ENCODE measurements at places on chromosomes 7 and 10.

DNA sequence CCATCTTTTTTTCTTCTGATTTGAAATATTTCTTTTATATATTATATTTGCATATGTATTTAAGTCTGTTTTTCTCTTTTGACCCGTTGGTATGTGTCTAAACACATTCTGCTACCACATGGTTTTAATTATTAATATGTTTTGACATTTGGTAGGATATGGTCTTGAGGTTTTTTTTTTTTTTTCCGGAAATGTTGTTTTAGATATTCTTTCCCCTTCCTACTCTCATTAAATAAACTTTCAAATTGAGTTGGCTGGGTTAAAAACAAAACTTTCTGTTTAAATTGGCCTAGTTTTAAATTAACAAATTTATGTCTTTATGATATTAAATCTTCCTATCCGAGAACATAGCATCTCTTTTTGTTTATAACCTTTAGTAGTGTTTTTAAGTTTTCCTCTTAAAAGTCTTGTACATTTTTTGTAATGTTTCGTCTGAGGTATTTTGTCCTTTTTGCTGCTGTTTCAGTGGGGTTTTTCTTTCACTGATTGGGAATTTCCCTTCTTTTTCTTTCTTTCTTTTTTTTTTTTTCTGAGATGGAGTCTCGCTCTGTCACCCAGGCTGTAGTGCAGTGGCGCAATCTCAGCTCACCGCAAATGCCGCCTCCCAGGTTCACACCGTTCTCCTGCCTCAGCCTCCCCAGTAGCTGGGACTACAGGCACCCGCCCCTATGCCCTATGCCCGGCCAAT is 25.4 kb downstream of the STAM start:
- peak; percentile 23 for DNase-seq

GRCh38 chr10:54484186-54484585 is 316.8 kb downstream of the PCDH15 start:
- DNase-seq, result no peak

DNA sequence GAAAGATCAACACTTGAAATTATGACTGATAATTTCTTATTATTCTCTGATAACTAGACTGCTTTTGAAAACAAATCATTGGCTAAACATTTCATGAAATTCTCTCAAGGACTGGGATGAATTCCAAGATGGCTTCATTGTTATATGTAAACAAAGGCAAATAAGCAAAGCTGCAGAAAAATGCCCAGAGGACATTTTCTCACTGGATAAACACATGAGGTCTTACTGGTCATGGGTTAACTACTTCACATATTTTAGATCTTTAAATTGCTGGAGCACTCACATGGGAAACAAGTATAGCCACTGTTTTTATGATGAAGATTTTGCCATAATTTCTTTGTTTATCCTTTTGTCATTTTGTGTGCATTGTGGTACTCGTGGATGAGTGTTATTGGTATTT is 239.1 kb downstream of the PHF14 start:
- DNase-seq, result no peak

DNA sequence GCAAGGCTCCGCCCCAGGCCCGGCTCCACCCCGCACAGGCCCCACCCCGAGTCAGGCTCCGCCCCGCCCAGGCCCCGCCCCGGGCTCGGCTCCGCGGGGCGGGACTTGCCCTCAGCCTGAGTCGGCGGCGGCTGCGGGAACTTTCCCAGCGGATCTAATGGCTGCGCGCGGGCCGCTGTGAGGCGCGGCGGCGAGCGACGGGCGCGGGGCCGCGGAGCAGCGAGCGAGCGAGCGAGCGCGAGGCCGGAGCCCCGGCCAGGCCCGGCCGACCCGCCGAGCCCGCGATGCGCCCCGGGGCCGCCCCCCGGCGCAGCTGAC is at the start of gene INPP5A:
TSS of gene INPP5A (plus strand) at position 104 of the 318 bp plus-strand sequence. CDS start 310 bp downstream, outside the sequence.
- DNase-seq, result no peak

GRCh38 chr7:92854501-92855238 is 18.3 kb upstream of the CDK6 start:
- peak; percentile 12 for DNase-seq

GRCh38 chr10:82249141-82249540 is 374.1 kb downstream of the NRG3 start:
- DNase-seq, result no peak

- no peak for DNase-seq
Observed at GRCh38 chr7:91242097-91242844, 22.0 kb upstream of the FZD1 start.

DNA sequence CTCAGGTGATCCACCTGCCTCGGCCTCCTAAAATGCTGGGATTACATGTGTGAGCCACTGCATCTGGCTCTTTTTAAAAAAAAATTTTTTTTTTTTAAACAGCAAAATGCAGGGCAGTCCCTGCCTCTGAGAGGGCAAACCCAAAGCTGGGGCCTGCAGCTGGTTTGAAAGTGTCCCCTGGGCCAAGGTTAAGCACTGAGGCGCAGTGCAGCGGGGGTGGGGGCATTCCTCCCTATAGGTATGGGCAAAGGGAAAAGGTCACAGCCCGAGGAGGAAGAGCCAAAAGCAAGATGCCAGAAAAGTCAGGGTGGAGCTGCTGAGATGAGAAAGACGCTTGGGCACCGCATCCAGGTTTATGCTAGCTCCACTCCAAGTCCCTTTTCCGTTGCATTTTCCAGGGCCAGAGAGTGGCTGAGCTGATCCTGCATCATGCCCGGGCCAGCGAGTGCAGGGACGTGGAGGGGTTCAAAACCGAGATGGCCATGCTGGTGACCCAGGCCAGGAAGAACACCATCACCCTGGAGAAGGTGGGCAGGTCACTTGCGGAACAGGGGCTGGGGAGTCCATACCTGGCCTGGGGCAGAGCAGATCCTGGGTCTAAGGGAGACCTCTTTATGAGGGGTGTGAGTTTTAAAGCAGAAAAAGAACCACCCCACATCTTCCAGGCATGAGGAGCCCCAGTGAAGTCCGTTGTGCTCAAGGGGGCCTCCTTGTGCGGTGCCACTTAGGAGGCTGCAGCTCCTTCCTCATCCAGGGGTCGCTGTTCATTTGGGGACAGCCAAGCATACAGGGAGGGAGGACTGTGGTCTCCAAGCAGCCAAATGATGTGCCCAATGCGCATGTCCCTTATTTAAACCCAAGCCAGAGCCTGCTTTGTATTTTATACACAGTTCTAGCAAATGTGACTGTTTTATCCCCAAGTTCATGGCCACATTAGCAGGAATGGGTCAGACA is 7.0 kb upstream of the NDUFB2 start:
- no peak for DNase-seq

DNA sequence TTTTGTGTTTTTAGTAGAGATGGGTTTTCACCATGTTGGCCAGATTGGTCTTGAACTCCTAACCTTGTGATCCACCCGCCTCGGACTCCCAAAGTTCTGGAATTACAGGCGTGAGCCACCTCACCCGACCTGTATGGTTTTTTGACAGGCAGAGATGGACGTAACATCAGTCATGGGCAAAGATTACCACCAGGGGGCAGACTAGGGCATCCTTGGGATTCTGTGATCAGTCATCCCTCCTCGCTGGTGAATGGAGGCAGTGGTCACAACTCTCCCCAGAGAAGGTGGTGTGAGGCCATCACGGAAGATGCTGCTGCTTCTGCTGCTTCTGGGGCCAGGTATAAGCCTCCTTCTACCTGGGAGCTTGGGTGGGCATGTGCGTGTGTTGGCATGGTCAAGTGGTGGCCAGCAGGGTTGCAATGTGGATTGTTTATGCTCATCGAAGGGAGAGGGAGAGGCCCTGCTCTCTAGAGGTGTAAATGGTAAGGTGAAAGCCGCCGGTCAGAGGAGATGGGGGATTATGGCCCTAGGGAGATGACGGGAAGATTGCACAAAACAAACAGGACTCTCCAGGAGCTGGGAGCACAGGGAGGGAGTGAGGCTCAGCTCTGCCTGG is 122.7 kb upstream of the PRSS1 start:
- DNase-seq, result peak; percentile 66

DNA sequence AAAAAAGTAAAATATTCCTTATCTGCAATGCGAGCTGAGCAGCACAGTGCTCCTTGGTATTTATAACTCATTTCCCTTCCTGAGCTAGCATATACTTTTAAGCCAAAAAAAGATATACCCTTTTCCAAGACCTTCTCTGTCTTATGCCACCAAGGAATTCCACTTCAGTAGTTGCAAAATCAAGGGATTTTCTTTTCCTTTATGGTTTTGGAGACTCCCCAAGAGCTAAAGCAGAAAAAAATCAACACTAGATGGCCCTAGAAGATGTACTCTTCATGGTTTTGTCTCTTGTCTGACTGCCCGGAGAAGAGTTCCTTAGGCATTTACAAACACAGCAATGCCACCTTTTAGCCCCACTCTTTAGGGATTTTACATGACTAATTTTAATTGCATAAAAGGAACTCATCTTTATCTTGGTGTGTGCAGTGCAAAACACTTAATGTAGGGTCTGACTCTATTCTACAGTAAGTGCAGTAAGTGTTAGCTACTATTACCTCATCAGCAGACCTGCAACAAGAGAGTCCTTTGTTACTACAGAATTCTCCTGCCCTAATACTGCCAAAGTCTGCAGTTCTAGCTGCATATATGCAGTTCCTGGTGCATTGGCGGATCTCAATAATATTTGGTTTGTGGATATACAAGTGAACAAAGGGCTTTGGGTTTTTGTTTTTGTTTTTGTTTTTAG is 443.3 kb downstream of the GFRA1 start:
- DNase-seq, result no peak

- no peak for DNase-seq
Observed at GRCh38 chr10:126893206-126893605, 12.0 kb upstream of the DOCK1 start.

- DNase-seq, result no peak
Observed at GRCh38 chr10:76778914-76779795, 858.5 kb downstream of the KCNMA1 start.

DNA sequence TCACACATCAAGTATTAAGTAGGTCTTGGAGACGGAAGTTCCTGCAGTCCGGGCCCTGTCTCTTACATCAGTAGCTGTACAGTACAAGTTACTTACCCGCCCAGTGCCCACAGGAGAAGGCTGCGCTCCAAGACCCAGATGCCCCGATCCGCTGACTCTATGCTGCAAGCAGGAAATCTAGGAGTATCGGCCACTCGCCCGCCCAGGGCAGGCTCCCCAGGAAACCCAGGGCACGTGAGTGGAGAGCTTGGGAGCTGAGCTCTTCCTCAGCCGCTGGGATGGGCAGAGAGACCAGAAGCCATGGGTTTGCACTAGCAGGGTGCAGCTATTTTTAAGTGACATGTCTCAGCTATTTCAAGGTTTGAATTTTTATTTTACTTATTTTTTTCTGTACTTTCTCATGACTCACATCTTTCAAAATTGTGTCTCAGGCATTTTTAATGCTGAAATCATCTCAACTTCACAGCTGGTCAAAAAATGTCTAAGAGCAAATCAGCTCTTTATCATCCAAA is 1.9 kb upstream of the GPER1 start:
- DNase-seq, result no peak

DNA sequence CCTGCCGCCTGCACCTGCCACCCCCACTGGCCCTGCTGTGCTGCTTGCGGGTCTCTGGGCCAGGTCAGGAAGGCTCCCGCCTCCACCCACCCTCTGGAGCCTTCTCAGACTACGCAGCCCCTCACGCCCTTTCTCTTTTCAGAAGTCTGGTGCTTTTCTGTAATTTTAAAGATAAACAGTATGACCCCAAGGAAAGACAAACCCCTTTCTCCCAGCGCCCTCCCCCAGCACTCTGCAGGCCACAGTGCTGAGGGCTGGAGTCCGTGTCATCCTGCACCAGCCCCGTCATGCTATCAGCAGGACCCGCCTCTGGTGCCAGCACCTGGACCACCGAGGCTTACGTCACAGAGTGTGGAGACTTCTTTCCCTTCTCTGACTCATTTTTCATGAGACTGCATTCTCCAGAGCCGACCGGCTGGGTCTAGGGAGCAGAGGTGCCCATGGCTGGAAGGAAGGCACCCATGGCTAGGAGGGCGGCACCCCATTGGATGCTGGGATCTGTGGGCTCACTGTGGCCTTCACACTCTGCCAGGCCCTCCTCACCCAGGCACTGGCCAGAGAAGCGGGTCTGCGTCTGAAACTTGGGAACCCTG is 53.4 kb downstream of the CFAP46 start:
- no peak for DNase-seq

DNA sequence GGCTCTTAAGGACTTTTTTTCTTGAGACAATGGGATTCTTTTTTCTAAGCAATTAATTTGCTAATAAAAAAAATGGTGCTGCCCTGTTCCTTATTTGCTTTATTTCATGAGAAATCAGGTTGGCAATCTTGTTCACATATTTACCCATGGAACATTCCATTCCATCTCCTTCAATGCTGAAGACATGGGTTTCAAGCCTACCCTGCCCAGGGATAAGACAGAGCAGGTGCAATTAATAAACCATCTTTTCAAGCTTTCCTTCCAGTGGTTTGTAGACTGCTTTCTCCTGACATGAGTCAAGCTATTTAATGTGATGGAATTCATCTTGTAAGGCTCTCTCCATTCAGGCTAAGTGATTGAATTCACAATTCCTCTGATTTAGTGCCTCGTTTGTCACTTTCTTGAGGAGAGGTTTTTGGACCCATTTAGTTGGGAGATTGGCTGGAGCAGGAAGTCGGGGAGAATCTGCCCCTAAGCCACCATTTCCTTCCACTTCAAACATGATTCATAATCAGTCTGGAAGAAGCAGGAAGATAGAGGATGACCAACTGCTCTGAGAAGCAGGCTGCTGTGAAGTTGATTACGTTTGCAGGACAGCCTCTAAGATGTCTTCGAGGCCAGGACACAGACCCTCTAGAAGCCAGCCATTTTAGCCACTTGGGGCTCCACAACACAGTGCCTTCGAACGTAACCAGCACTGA is 552.4 kb upstream of the GALNT17 start:
- DNase-seq, result no peak

- DNase-seq, result no peak
Observed at GRCh38 chr7:1422512-1423263, 36.6 kb downstream of the MICALL2 start.

DNA sequence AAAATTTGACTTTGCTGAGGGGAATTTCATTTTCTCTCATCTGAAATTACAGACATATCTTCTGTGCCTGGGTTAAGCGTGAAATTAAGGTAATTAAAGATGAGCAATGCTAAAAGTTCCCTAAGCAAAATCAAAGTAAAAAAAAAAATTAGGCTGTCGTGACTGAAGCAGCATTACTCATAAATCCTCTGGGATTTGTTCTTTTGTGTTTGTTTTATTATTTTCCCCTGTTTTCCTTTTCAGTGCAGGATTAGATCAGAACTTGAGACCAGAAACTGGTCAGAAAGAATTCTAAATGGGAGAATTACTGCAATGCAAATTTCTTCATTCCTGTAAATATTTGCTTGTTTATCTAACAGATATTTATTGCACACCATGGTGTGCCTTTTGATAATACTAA is 141.4 kb upstream of the BET1 start:
- DNase-seq, result no peak

GRCh38 chr10:104109908-104110662 is 11.9 kb upstream of the SFR1 start:
- DNase-seq, result no peak

GRCh38 chr10:112658900-112659638 is 212.1 kb downstream of the VTI1A start:
- DNase-seq, result no peak

- no peak for DNase-seq
Observed at GRCh38 chr10:59881640-59882039, 24.7 kb downstream of the CCDC6 start.
